ENCODE measurements at places on chromosomes 3 and 15.

DNA sequence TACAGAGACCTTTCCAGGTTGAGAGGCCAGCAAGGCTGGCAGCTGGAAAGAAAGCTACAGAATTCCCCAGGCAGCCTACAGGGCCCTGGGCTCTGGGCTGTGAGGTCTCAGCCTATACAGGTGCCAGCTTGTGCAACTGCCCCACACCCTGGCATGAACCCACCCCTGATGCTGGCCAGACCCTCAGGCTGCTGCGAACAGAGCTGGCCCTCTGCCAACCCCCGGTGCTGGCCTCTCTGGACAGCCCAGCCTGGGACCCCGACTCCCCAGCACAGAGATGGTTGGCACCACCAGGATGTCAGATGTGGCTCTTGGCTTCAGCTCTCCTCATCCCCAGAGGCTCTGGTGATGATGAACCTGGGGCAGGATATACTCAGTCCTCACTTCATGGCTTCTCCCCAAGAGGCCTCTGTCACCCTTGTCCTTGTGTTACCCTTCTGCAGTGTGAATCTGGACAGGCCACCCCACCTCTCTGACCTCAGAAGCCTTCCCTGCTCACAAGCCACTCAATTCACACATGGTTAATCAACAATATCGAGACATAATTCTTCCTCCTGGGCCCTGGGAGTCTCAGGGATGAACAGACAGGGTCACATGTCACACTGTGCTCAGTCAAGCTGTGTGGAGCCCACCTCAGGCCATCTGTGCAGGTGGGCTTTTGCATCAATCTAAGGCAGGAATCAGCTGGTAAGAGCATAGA lies 11.0 kb upstream of the BFSP2 start:
- DNase-seq: no peak

DNA sequence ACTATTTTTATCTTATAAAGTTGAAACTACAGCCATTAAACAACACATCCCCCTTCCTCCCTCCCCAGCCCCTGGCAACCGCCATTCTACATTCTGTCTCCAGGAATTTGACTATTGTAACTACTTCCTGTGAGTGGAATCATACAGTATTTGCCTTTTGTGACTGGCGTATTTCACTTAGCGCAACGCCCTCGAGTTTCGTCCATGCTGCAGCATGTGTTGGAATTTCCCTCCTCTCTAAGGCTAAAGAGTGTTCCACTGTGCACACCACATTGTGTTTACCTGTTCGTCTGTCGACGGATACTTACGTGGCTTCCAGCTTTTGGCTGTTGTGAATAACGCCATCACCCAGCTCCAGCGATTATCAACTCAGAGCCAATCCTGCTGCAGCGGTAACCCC lies 52.0 kb upstream of the DLG1 start:
- no peak for DNase-seq

- DNase-seq: no peak
These were observed 29.7 kb downstream of the ZBBX start for GRCh38 chr3:167350245-167350862.

GRCh38 chr3:89261673-89262072 lies 154.3 kb downstream of the EPHA3 start:
- DNase-seq: no peak

DNA sequence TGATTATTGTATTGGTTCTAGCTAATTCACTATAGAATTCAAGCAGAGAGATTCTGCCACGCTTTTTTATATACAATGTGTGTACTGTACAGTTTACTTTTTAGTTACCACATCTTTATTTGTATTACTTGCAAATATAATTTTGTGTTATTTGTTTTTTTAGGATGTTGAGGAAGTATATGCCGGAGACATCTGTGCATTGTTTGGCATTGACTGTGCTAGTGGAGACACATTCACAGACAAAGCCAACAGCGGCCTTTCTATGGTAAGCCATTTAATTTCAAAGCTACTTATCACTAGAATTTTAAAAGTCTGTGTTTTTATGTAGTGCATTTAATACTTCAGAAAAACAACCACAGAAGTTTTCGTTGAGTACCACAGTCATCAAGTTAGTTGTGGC lies 11.7 kb downstream of the LXN start:
- DNase-seq: no peak

DNA sequence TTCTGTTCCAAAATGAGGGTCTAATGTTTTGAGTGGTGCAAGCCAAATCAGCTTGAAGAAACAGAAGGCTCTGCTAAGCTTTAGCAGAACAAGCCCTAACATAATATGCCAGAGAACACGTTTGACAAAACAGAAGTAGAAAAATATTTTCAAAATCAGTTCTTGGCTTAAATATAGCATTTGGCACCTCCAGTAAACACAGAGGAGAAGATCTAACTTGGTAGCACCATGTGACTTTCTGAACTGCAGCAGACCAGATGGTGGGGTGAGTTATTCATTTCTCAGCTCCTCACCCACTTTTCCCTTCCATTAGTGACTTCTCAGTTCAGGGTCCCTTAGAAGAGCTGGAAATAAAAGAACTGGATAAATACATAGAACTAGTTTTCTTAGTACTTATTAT lies 395.8 kb downstream of the MAGI1 start:
- DNase-seq: no peak

DNA sequence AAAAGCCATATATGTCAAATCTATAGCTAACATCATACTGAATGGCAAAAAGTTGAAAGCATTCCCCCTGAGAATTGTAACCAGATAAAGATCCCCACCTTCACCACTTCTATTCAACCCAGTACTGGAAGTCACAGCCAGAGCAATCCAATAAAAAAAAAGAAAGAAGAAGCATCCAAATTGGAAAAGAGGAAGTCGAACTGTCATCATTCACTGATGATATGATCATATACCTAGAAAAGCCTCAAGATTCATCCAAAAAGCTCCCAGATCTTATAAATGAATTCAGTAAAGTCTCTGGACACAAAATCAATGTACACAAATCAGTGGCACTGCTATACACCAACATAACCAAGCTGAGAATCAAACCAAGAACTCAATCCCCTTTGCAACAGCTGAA lies 97.4 kb downstream of the CBLB start:
- DNase-seq: no peak

Data from NCI-H2081 treated with DMSO at 0.1 percent for 48 hours (cell line).